CD14-positive monocyte (primary cell): ENCODE measurements at places on chromosomes 12 and 14.

DNA sequence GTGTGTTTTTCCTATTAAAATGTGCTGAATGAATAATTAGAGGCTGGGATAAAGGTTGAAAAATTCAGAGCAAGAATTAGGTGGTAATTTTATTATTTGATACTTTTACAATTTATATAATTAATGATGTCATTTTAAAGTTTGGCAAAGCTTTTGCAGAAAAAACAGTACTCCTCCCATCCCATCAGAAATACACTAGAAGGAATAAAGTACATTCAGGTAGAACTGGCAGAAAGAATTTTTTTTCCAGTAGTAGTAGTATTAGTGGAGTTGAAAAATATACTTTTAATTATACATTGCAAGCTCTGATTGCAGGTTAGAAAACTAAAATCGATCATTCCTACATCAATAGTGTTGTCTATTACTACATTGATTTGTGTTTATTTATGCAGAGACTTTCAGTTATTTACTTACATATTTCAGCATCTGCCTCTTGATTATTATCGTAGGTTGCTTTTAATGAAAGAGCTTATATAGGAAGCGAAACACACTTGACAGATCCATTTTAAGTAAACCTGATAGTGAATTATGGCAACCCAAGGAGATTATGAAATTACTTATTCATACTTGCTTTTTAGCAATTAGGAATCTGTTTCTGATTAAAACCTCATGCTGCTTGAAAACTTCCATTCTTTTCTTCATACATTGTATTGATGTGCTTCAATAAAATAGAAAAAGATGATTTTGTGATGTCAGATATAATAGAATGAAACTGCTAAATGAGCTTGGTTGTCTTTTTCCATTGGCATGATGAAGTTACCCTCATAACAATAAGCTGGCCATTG, 10.1 kb downstream of the FOXG1 start:
- H3K36me3 ChIP-seq, result no peaks in the 10 kb centered on the region
- H3K4me1 ChIP-seq, result no peaks in the 10 kb centered on the region
- DNase-seq, result no peak
- H3K27me3 ChIP-seq, result peaks cover 99% of the 10 kb centered on the region
- H3K27ac ChIP-seq, result no peak overlapping the region
- no peak overlapping the region for H3K4me3 ChIP-seq

GRCh38 chr14:73718418-73719251, 4.5 kb upstream of the PNMA1 start:
- peaks cover 82% of the 10 kb centered on the region for H3K36me3 ChIP-seq
- DNase-seq, result no peak
- no peak overlapping the region for H3K27ac ChIP-seq
- peaks cover under 1% of the 10 kb centered on the region for H3K27me3 ChIP-seq
- no peak overlapping the region for H3K4me3 ChIP-seq

DNA sequence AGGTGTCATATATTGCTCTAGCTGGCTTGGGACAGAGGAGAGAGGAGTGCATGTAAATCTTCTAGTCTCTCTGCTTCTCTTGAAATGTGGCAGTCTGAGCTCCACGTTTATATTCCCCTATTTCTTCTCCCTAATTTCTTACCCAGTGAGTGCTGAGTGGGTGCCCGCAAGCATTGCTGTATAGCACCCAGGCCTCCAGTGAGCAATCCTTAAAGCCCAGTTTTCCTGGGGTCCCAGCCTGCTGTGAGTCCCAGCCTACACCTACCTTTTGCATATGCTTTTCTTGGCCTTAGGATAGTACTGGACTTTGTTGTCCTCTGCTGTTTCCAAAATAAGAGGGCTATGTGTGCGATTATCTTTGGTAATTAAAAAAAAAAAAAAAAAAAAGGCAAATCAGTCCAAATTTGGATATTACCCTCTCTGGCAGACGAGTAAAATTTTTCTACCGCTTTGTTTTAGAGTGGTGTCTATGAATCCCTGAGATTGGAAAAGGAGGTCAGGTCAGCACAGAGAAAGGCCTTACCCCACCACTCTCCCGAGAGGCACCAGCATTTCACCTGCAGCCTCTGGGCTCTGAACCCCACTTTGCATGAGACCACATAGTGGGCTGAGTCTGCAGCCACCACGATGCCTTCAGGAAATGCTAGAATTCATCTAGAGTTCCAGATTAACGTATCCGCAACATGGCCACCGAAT, 1.1 kb downstream of the MGST1 start:
- DNase-seq, result no peak
- H3K27ac ChIP-seq, result peak overlapping the region; percentile 92
- H3K4me1 ChIP-seq, result peaks cover 67% of the 10 kb centered on the region
- no peaks in the 10 kb centered on the region for H3K27me3 ChIP-seq
- peak overlapping the region; percentile 64 for H3K4me3 ChIP-seq

DNA sequence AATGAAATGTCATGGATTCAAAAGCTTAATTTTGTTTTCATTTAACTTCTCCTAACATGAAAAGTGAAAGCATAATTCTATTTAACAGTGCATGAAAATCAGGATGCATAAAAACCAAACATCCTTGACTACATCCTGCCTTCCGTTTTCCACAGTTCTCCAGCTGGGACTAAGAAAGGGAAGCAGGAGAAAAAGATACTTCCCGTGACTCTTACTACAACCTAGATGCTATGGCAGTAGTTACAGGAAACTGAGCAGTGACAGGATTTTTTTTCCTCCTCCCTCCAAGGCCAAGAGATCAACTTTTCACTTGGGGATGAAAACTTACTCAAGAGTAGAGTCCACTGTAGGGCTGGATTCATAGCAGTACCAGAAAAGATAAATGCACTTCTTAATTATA, 2.6 kb downstream of the EXOC5 start:
- H3K36me3 ChIP-seq, result no peaks in the 10 kb centered on the region
- no peak for DNase-seq
- H3K4me1 ChIP-seq, result peaks cover 31% of the 10 kb centered on the region
- no peaks in the 10 kb centered on the region for H3K27me3 ChIP-seq
- no peak overlapping the region for H3K27ac ChIP-seq

GRCh38 chr12:69932154-69932553, 107.1 kb downstream of the MYRFL start:
- no peak for DNase-seq
- no peak overlapping the region for H3K27ac ChIP-seq

DNA sequence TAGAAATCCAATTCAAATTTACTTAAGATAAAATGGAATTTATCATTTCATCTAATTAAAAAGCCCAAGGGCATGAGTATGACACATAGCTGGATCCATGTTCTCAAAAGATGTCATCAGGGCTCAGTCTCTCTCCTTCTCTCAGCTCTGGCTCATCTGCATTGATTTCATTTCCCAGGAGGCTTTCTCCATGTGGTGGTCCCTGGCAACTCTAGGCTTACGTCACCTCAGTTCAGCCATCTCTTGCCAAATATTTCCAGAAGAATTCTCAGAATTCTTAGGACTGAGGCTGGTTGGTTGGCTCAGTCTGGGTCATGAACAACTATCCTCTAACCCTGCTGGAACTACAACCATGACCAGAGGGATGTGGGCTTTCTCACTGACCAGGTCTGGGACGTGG, 65.3 kb downstream of the FOS start:
- DNase-seq, result no peak
- no peak overlapping the region for H3K4me3 ChIP-seq
- peaks cover 60% of the 10 kb centered on the region for H3K4me1 ChIP-seq
- peak overlapping the region; percentile 88 for H3K27ac ChIP-seq
- H3K27me3 ChIP-seq, result no peaks in the 10 kb centered on the region

DNA sequence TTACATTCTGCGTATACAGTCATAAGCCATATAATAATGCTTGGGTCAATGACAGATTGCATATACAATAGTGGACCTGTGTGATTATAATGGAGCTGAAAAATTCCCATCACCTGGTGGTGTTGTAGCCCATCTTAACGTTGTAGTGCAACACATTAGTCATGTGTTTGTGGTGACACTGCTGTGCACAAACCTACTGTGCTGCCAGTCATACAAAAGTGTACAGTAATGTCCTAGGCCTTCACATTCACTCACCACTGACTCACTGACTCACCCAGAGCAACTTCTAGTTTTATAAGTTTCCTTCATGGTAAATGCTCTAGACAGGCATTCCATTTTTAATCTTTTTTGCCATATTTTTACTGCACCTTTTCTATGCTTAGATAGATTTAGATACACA, 194.8 kb upstream of the SEL1L start:
- no peak overlapping the region for H3K27ac ChIP-seq
- H3K27me3 ChIP-seq, result no peaks in the 10 kb centered on the region
- no peaks in the 10 kb centered on the region for H3K4me1 ChIP-seq
- H3K36me3 ChIP-seq, result no peaks in the 10 kb centered on the region
